ENCODE measurements at places on chromosomes 12 and 14. TPM values are rescaled to one million over a fixed set of nuclear protein-coding genes. Genes with fewer than 3 reads are reported as not detected.

Gene TAS2R46
- total RNA-seq, result 0.61 TPM

DNA sequence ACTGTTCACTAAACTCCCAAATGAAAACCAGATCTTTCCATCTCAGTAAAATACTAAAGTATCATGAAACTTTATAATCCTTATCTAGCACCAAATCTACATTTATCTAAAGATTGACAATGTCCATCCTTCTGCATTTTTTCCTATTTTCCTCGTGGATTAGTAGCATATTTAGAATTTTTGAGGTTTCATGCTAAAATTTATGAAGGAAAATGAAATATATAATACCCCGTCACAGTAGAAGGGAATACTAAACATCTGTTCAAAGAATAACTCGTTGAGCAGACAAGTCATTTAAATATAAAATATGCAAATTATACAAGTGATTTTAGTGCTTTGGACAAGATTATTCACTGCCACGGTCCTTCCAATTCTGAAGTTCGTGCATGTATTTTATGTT is 122.7 kb upstream of the SLCO1C1 start:
- no peaks in the 10 kb centered on the region for H3K27me3 ChIP-seq
- no peak for DNase-seq
- H3K36me3 ChIP-seq, result no peaks in the 10 kb centered on the region
- H3K27ac ChIP-seq, result no peak overlapping the region

DNA sequence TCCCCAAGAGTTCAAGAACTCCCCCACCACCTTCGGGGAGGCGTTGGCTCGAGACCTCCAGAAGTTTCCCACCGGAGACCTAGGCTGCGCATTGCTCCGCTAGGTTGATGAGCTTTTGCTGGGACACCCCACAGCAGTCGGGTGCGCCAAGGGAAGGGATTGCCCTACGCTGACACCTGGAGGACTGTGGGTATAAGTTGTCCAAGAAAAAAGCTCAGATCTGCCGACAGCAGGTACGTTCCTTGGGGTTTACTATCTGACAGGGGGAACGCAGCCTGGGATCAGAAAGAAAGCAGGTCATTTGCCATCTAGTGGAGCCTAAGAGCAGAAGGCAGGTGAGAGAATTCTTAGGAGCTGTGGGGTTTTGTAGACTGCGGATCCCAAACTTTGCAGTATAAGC is 98.8 kb downstream of the FRMD6 start:
- H3K27me3 ChIP-seq, result no peaks in the 10 kb centered on the region
- no peaks in the 10 kb centered on the region for H3K36me3 ChIP-seq
- H3K4me3 ChIP-seq, result no peak overlapping the region
- no peak for DNase-seq
- no peaks in the 10 kb centered on the region for H3K4me1 ChIP-seq

- no peak overlapping the region for H3K4me3 ChIP-seq
- peaks cover 5% of the 10 kb centered on the region for H3K36me3 ChIP-seq
- H3K27ac ChIP-seq, result no peak overlapping the region
- H3K27me3 ChIP-seq, result no peaks in the 10 kb centered on the region
- H3K4me1 ChIP-seq, result no peaks in the 10 kb centered on the region
Observed at GRCh38 chr12:50187084-50187900, 20.1 kb upstream of the CERS5 start.

DNA sequence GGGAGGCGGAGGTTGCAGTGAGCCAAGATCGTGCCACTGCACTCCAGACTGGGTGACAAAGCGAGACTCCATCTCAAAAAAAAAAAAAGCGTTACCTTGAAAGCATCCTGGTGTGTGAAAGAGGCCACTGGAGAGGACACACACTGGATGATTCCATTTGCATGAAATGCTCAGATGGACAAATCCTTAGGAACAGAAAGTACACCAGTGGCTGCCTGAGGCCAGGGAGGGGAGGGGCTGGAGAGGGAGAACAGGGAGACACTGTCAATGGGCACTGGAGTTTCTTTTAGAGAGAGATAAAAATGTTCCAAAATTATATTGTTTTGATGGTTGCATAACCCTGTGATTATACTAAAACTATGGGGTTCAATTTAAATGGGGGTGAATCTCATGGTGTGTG is 19.7 kb downstream of the TESC start:
- DNase-seq, result no peak
- H3K27me3 ChIP-seq, result no peaks in the 10 kb centered on the region
- H3K36me3 ChIP-seq, result no peaks in the 10 kb centered on the region
